AG10803 (cell line): ENCODE measurements at places on chromosomes 1 and 21.
A peak's percentile ranks its signal among the peaks of the same experiment; 100 is the strongest.

- peak; percentile 44 for DNase-seq
These were observed at the start of gene IL10RB for GRCh38 chr21:33266050-33266788. TSS of gene IL10RB (plus strand) at chr21:33266367. CDS start at chr21:33266466, 99 bp downstream.

DNA sequence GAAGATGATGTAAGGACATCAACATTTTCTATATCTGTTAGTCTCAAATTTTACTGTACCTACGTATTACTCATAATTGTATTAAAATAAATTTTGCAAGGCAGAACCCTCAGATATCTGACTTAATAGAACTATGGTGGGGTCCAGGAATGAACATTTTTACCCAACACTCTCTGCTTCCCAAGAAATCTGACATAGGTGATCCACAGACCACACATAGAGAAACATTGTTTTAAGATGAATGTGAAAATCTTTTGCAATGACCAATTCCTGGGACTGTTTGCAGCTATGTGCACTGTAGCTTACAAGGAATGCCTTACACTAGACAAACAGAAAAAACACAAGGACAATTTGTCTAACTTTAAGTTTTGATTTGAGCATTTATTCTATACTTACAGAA lies 645.6 kb upstream of the ADGRL2 start:
- peak; percentile 61 for DNase-seq

DNA sequence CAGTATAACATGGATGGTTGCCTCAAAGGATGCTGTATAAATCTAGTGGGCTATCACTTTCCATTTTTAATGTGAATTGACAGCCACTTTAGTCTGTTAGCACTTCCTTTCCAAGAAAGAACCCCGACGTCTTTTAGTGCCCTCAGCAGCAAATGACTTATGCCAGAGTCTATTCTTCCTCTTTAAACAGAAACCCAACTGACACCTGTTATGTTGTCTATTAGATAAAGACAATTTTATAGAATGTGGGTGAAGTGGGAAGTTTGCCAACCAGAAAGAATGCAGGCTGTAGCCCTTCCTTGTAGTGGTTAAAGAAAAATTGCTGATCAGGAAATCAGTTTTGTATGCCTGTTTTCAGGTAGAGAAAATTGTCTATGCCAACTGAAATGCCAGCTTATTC lies 344.9 kb downstream of the ZNF326 start:
- DNase-seq = no peak

- DNase-seq = no peak
These were observed 797 bp upstream of the USP1 start for GRCh38 chr1:62436039-62436465.

GRCh38 chr1:169426174-169426705 lies 1.0 kb downstream of the CCDC181 start:
- DNase-seq = no peak

DNA sequence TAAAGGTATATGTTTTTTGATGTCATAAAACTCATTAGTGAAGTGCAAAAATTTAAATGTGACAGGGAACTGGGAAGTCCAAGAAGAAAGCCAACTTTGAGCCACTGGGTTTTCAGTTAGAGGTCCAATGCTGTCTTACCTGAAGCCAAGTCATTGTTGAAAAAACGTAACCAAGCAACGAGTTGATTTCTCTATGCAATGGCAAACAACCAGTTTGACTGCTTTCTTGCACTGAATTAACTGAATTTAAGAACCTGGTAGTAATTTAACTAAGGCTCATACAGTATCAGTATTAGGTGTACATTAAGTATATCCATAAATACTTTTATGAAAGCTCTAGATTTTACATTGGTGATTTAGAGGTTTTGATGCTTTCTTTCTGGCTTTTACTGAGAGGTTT lies 20.2 kb upstream of the S1PR1 start:
- DNase-seq = no peak
